Uterus (tissue), 4 donors: ENCODE measurements at places on chromosomes 4 and X. TPM values are rescaled to one million over a fixed set of nuclear protein-coding genes. Genes with fewer than 3 reads are reported as not detected.

The EDA gene
- 13.5 TPM for total RNA-seq

DNA sequence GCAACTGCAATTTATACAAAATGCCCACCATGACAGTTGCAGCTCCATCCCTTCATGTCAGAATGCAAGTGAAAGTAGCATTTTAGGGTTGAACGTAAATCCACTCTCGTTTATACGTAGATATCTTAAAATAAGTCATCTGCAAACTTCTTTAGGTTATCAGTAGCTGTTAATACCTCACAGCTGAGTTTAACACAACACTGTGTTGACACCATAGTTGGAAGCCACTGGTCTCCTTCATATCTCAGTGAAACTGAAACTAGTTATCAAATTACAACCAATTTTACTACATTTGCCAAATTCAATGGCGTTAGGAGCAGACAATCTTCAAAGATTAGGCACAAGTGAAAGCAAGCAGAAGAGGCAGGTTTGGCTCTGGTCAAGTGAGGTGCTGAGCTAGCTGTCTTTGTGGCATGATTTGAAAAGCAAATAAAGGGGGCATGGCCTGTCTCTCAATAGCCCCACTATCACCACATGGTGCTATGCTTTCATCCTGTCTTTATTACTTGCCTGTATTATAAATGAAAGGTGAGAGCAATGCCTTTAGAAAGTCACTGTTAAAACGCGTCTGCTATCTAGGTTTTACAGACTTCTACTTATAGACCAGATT is 12.3 kb downstream of the PPP3CA start:
- DNase-seq = no peak

GRCh38 chr4:91111556-91111955 is 984.4 kb downstream of the CCSER1 start:
- no peak for DNase-seq

GRCh38 chrX:1599791-1600405 is 8.5 kb downstream of the AKAP17A start:
- no peak for DNase-seq

- no peak for DNase-seq
Observed at GRCh38 chrX:109914114-109914849, 88.6 kb upstream of the TMEM164 start.

- DNase-seq = no peak
Observed at GRCh38 chrX:107724653-107725052, 50.9 kb downstream of the TSC22D3 start.
